SJCRH30 (cell line): ENCODE measurements at places on chromosomes 1 and 21. TPM values are rescaled to one million over a fixed set of nuclear protein-coding genes. Genes with fewer than 3 reads are reported as not detected.

DNA sequence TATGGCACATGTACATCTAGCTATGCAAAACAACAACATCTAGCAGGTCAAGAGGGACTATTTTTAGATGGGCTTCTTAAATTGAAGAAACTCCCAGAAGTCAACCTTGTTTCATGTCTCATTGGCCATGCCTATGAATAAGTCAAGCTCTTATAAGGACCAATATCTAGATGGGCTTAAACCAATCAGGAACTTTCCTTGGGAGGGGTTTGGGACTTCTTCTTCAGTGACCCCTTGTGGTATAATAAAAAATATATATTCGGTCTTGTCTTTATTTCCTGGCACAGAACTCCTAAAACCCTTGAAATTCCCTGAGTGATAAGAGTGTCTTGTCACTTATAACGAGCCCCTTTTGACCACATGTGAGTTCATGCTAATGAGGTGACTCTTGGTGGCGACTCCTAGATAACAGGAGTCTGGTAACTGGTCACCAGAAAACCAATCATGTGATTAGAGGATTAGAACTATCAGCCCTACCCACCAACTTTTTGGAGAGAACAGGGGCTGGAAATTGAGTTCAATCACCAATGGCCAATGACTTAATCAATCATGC lies 218.3 kb downstream of the HHIPL2 start:
- H3K4me1 ChIP-seq = peaks cover 13% of the 10 kb centered on the region
- H3K27ac ChIP-seq = no peak overlapping the region
- no peak overlapping the region for H3K4me3 ChIP-seq
- no peaks in the 10 kb centered on the region for H3K36me3 ChIP-seq
- no peaks in the 10 kb centered on the region for H3K27me3 ChIP-seq

GRCh38 chr1:153619171-153619570 lies 3.0 kb upstream of the S100A14 start:
- H3K27ac ChIP-seq = no peak overlapping the region
- DNase-seq = no peak
- H3K27me3 ChIP-seq = no peaks in the 10 kb centered on the region
- H3K4me1 ChIP-seq = 0 out of 2 replicates have a peak, but pooled peaks cover 4% of the 10 kb centered on the region

DNA sequence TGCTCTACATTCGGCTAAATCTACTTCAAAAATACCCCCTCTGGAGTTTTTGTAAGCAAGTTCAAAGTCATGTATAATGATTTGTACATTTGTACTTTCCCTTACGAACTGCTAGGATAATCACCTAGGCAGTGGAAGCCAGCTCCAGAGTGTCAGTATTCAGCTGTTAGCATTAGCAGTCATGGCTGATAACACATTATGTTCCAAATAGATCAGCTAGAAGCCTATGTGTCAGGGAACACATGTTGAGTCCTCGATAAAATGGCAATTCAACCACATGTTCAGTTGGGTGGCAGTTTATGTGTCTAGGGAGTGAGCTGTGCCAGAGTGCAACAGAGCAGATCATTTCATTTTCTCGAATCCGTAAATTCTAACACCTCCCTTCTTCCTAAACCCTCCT lies 65.8 kb upstream of the KRTAP11-1 start:
- H3K36me3 ChIP-seq = no peaks in the 10 kb centered on the region
- H3K4me1 ChIP-seq = no peaks in the 10 kb centered on the region
- no peak overlapping the region for H3K27ac ChIP-seq
- no peak for DNase-seq
- H3K27me3 ChIP-seq = no peaks in the 10 kb centered on the region
- no peak overlapping the region for H3K4me3 ChIP-seq

DNA sequence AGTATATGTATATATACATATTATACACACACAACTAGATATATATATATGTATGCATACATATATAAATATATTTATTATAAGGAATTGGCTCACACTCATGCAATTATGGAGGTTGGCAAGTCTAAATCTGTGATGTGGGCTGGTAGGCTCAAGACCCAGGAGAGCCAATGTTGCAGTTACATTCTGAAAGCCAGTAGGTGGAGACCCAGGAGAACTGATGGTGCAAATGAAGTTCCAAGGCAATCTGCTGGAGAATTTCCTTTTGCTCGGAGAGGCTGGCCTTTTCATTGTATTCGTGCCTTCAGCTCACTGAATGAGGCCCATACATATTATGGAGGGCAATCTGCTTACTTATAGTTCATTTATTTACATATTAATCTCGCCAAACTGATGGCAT lies 9.4 kb downstream of the IVL start:
- no peak overlapping the region for H3K27ac ChIP-seq
- H3K27me3 ChIP-seq = no peaks in the 10 kb centered on the region
- no peaks in the 10 kb centered on the region for H3K36me3 ChIP-seq

GRCh38 chr1:91550961-91551360 lies 50.3 kb downstream of the CDC7 start:
- no peaks in the 10 kb centered on the region for H3K27me3 ChIP-seq
- no peak overlapping the region for H3K4me3 ChIP-seq
- DNase-seq = no peak

GRCh38 chr1:184380468-184380867 lies 6.4 kb upstream of the C1orf21 start:
- DNase-seq = no peak
- H3K27ac ChIP-seq = no peak overlapping the region
- H3K4me1 ChIP-seq = no peaks in the 10 kb centered on the region

GRCh38 chr1:215166886-215167285 lies 84.3 kb downstream of the KCNK2 start:
- no peaks in the 10 kb centered on the region for H3K36me3 ChIP-seq
- H3K27me3 ChIP-seq = no peaks in the 10 kb centered on the region
- H3K27ac ChIP-seq = no peak overlapping the region
- no peak for DNase-seq

DNA sequence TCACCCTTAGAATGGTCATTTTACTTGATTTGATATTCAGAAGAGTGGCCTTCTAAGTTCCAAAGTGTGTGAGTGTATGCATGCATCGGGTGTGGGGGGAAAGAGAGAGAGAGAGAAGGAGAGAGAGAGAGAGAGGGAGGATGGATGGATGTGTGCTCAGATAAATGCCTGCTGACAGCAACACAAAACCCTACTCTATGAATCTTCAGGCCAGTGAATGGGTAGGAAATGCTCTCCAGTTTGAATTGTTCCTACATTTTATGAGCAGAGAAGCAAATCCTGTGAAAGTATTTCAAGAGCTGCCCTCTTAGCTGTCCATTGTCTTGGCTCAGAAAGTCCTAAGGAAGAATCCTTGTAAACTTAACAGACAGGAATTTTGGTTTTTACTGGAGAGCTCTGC lies 7.4 kb downstream of the JAM2 start:
- no peaks in the 10 kb centered on the region for H3K4me1 ChIP-seq
- H3K36me3 ChIP-seq = 0 out of 2 replicates have a peak, but pooled peaks cover 2% of the 10 kb centered on the region
- H3K4me3 ChIP-seq = no peak overlapping the region
- H3K27ac ChIP-seq = no peak overlapping the region
- no peak for DNase-seq

FMO5 gene
- total RNA-seq = not detected in 2 replicates

ARHGAP30 gene
- 0.12 and 0.23 TPM in 2 replicates for total RNA-seq

ERO1B gene
- total RNA-seq = 2.3 and 3.6 TPM in 2 replicates

TEDDM1 gene
- not detected in 2 replicates for total RNA-seq

TLCD4 gene
- 45.9 and 46.5 TPM in 2 replicates for total RNA-seq
